Activated CD4-positive, alpha-beta T cell treated with anti-CD3 and anti-CD28 coated beads for 4 hours (primary cell): ENCODE measurements at places on chromosomes 12 and 14.

DNA sequence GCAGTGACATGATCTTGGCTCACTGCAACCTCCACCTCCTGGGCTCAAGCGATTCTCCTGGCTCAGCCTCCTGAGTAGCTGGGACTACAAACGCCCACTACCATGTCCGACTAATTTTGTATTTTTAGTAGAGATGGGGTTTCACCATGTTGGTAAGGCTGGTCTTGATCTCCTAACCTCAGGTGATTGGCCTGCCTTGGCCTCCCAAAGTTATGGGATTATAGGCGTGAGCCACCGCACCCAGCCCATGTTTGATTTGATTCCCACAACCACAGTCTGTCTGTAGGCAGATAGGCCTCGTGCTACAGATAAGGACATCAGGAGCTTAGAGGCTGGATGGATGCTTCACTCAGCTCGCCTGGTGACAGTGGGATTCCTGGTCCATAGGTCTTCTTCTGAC lies 23.0 kb downstream of the EML1 start:
- no peak for DNase-seq

DNA sequence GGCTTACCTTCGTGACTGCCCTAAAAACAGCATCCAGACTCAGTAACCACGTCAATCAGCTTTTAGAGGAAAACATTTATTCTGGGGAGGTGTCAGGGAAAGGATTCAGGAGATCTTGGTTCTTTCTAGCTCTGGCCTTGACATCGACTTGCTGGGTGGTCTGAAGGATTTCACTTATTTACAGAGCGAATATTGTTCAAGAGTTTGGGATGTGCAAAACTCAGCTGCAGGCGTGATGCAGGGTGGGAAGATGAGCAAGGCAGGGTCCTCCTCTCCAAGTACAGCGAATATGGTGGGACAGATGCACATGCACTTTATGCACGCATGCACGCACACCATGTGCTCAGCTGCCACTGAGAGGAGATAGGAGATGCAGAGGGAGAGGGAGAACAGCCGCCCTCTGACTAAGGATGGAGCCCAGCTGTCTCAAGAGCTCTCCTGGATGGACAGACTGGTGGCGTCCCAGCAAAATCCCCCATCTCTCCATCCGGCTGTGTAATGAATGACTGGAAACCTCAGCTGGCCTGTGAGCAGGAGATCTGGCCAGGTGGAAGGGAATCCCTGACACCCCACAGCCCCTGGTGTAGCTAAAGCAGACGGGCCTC lies 24.4 kb upstream of the BDKRB1 start:
- DNase-seq: no peak

GRCh38 chr14:101215927-101216326 lies 312.4 kb upstream of the RTL1 start:
- DNase-seq: no peak

- no peak for DNase-seq
These were observed 299.6 kb downstream of the PCNX1 start for GRCh38 chr14:71206766-71207371.

GRCh38 chr12:125267114-125267513 lies 201.9 kb downstream of the AACS start:
- no peak for DNase-seq
